ENCODE measurements at places on chromosomes 4 and X. TPM values are rescaled to one million over a fixed set of nuclear protein-coding genes. Genes with fewer than 3 reads are reported as not detected.

- no peak for DNase-seq
Measured at GRCh38 chrX:129347291-129347690, 176.0 kb downstream of the SMARCA1 start.

SLC26A1 gene
- not detected for polyA plus RNA-seq

DNA sequence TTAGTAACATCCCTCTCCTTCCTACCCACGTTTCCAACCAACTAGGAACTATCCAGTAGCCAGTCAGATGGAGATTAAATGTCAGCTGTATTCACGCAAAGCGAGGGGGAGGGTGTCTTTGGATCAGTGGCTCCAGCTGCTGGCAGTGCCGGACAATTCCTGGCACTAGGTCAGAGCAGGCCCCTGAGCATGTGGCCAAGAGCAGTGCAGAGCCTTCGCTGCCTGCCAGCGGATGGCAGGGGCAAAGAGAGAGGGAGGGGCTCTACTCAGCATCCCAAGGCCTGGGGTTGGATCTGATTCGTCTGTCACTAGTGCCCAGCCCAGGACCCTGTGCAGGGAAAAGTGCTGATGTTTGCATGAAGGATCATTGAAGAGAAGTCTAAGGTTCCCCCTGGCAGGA is 28.7 kb upstream of the JAKMIP1 start:
- DNase-seq: peak; percentile 54

DNA sequence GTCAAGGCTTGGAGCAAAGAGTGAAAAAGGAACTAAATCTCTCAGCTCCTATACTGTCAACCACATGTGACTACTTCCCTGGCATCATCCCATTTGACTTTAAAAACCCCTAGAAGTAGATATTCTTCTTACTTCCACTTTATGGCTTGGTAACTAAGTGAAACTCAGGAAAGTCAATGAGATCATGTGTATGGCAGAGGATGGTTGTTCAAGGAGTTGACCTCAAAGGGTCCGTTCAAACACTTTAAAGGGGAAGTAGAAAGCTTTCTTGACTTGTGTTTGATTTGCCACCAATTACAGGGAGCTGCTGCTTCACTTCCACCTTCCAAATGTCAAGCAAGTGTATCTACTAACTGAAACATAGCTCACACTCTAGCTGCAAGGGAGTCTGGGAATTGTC is 187.2 kb downstream of the RAB28 start:
- no peak for DNase-seq

TMEM128 gene
- 23.0 TPM for polyA plus RNA-seq

PLXNB3 gene
- 38.0 TPM for polyA plus RNA-seq

UNC5C gene
- 3.7 TPM for polyA plus RNA-seq

NUDT10 gene
- 3.6 TPM for polyA plus RNA-seq

All from brain (organoid and tissue), 16 donors.